CD4-positive, alpha-beta T cell treated with Interleukin-10 for 1 hour (primary cell): ENCODE measurements at places on chromosomes 1 and 21.

DNA sequence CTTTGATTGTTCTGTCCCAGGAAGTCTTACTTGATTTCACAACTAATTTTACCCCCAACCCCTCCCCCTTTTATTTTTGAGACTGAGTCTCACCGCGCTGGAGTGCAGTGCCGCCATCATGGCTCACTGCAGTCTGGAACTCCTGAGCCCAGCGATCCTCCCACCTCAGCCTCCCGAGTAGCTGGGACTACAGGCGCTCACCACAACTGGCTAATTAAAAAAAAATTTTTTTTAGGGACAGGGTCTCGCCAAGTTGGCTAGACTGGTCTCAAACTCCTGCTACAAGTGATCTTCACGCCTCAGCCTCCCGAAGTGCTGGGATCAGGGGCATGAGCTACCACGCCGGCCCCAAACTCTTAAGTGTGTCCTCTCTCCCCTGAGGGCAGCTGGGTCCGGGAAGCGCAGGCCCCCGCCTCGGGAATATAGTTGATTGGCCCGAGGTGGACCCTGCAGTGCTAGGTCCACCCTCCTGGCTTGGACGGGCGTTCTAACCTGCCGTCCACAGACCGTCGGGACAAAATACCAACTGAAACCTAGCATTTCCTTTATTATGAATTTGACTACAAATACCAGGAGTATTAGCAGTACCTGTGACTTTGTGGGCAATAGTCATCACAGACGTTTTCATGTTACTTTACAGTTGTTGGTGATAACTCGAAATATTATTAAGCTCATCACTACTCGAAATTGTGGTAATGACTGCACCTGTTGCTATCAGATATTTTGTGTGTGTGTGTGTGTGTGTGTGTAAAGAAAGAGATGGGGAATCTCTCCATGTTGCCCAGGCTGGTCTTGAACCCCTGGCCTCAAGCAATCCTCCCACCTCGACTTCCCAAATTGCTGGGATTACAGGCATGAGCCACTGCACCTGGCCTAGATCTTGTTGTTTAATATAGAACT is 642 bp upstream of the PARP1 start:
- peak; percentile 1 for DNase-seq

DNA sequence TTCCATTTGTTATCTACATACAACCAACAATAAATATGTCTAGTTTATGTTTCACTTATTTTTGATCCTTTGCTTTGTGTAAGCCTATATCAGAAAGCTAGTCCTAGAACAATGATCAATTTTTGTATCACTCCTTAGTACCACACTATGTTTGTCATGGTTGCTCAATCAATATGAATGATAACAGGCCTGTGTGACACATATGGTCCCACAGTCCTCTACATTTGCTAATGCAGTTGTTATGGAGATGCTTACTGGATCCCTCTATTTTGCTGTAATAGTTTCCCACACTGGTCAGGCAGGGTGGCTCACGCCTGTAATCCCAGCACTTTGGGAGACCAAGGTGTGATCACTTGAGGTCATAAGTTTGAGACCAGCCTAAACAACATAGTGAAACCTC is 59.1 kb downstream of the ERO1B start:
- no peak for DNase-seq

- DNase-seq = no peak
Observed at GRCh38 chr1:55212349-55213150, 2.6 kb downstream of the USP24 start.

DNA sequence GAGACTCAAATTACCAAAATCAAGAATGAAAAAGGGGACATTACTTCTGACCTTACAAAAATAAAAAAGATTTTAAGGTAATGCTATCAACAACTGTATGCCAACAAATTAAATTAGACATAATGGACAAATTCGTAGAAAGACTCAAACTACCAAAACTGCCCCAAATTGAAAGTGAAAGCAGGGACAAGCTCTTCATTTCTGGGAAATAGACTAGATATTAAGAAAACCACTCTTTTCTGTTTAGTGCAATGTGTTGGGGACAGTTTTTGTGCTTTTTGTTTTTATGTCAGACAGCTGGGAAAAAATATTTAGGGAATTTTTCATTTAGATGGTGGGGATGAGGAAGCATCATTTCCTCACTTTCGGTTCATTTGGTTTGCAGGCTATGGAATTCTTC is 4.9 kb upstream of the GBP1 start:
- peak; percentile 62 for DNase-seq

- DNase-seq = no peak
Observed at GRCh38 chr1:22625262-22625925, 11.0 kb upstream of the C1QA start.

GRCh38 chr1:41743366-41743765 is 175.4 kb downstream of the HIVEP3 start:
- DNase-seq = no peak

DNA sequence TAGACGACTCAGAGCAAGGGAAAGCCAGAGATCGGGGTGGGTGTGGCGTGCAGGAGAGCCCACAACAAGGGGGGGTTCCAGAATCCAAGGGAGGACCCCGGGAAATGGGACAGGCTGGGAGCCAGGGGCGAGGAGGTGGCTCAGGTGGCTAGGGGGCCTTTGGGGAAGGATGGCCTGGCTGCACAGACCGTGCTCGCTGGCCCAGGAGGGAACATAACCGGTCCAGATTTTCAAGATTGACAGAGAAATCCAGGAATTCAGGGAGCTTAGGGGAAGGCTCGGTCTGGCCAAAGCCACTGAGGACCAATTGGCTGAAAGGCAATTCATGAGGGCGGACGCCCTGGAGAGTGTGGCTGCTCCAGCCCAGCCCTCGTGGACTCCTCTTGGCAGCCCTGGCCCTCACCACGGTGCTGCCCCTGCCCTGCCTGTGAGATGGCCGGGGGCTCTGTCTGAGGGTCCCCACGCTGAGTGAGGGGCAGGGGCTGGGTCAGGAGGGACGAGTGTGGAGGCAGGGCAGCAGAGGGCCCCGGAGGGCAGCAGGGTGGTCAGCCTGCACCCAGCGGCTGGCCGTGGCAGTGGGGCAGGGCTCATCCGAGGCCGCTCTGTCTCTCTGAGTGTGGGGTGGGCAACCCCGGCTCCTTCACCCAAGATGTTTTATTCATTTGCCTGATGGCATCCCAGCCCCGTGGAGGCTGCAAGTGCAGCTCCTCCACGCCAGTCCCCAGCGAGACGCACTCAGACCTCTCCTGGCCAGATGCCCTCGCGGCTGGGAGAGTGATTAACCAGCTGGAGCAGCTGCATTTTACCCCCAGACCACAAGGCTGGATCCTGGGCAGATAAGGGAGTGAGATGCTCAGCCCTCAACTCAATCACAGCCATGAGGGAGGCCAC is 5.6 kb upstream of the LRRC3 start:
- DNase-seq = no peak

GRCh38 chr1:224623310-224623714 is 7.2 kb downstream of the CNIH3 start:
- no peak for DNase-seq

GRCh38 chr1:166902279-166902678 is 26.2 kb upstream of the TADA1 start:
- peak; percentile 6 for DNase-seq

DNA sequence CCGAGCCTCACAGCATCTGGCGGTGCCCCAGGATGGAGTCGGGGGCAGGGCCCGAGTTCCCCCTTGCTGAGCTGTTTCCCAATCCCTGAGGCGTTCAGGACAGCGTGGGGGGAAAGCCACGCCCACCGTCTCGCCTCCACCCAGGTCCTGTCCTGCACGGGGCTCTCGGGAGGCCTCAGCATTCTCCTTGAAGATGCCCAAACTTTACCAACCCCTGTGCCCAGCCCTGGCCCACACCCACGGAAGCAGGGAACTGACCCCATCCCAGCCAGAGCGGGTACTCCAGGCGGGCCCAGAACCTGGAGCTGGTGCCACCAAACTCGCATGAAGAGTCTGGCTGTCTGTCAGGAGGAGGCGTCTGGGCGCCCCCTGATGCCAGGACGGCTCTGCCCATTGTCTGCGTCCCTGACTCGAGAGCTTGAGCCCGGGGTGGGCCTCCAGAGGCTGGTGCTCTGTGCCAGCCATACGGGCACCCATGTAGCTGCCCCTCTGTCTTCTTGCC is 35.3 kb upstream of the POFUT2 start:
- no peak for DNase-seq

GRCh38 chr1:187630653-187631380 is 802.1 kb downstream of the PLA2G4A start:
- no peak for DNase-seq

DNA sequence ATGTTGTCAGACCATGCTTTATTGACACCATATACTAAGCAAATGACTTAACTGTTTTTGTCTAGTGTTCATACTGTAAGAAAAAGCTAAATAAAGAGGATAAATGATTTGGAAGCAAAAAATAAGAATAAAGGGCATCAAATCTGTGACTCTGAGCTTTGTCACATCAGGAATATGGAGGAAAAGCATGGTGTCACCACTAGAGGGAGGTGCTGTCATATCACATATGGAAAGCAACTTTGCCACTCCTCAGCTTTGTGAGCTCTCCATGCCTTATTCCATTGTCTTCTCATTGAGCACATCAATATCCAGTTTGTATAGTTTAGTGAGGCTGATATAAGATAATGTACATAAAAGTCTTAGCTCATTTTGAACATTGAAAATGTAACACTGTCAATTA is 20.8 kb upstream of the GBP1 start:
- DNase-seq = peak; percentile 79

DNA sequence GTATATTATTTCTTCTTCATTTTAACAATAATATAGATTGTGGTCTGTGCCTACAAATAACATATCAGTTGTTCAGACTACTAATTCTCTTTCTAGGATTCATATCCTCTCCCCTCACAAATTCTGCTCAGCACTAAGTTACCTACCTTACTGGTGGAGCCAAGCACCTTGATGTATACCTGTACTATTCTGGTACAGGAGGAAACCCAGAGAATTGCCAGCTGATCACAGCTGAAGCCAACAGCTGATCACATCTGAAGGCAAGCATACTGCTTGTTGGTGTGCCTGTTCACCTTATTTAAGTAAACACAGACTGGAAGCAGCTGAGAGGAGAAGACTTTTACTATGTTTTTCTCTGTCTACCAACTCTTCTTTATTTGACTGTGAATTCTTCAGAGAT is 101.8 kb downstream of the PBX1 start:
- DNase-seq = no peak

GRCh38 chr1:198901266-198901665 is 262.4 kb downstream of the PTPRC start:
- DNase-seq = no peak

DNA sequence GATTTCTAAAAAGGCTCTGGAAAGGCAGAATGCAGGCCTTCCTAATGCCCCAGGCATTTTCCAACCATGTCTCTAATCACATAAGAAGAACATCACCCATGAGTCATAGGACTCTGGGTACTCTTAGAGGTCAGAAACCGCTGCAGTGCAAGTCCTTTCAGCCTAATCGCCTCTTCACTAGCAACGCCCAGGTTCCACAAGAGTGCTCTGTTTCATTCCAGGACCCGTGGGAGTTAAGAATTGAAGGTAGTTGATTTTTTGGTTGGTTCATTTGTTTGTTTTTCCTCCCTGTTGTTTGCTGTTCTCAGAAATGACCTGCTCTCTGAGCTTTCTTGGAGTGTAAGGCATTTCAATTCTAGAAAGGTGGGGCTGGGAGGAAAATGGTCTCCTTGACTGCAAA is 123.2 kb downstream of the NR5A2 start:
- no peak for DNase-seq

DNA sequence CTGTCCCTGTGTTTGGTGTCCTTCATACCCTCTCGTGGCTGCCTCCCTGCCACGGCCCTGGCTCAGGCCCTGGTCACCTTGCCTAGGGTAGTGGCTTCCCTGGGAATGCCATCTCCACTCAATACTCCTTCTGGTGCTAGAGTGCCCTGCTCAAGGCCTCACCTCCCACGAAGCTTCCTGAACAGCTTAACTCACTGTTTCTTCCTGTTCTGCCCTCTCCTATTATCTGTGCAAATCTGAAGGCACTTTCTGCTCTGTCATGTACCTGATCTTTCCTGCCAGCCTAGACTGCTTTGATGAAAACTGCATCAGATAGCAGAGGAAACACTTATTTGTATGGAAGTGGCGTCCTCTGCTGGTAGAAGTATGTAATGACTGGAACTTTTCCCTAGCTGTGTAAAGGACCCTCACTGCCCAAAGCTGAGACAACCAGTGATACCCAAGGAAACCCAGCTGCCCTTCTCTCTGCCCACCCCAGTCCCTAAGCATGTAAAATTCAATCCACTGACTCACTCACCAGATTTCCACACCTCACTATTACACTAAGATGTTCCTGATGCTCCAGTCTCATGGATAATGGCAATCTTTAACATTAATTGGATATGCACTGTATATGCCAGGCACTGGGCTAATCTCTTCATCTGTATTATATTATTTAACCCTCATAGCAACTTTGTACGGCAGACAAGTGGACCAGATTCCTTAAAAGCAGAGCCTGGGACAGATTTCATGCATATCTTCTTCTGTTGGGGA is 36.2 kb upstream of the BTG2 start:
- peak; percentile 82 for DNase-seq

- DNase-seq = no peak
Observed at GRCh38 chr1:211511030-211511700, 19.2 kb upstream of the RD3 start.

DNA sequence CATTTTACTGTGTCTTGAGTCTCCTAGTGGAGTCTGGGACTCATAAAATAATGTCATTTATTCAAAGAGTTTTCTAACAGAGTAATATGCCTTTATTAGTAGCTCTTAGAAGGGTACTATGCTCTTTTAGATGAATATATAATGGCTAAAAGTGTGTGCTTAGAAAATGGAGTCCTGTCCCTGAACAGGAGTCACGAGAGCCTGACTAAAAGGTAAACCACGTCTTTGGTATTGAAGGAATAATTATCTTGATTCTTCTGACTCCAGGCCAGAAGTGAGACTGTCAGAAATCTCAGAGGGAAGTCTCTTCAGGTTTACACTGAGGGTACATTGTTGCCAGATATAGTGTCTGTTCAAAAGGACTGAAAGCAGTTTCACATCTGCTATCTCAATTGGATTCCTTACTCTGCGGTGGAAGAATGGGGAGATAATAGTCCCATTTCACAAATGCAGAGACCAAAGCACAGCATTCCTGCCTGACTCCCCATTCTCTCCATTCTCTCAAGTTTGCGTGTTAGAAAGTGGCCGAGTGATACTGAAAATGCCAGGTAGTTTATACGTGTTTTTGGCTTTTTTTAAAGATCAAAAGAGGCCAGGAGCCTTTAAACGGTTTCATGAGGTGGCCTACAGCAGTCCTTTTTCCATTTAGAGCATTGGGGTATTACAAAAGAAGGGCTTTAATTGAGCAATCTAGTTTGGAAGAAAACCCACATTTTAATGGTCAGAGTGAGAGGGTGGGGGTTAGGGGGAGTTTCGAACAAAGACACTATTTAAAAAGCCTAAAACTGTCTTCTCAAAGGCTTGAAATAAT is 176.6 kb downstream of the VPS13D start:
- no peak for DNase-seq
